ENCODE measurements at places on chromosomes 2 and 18.

GRCh38 chr2:43343573-43344304, 117.3 kb upstream of the ZFP36L2 start:
- no peak for DNase-seq

GRCh38 chr2:218400167-218400929, 680 bp downstream of the CTDSP1 start:
- DNase-seq = peak; percentile 55

- no peak for DNase-seq
Measured at GRCh38 chr2:48346124-48346536, 183.8 kb upstream of the STON1 start.

DNA sequence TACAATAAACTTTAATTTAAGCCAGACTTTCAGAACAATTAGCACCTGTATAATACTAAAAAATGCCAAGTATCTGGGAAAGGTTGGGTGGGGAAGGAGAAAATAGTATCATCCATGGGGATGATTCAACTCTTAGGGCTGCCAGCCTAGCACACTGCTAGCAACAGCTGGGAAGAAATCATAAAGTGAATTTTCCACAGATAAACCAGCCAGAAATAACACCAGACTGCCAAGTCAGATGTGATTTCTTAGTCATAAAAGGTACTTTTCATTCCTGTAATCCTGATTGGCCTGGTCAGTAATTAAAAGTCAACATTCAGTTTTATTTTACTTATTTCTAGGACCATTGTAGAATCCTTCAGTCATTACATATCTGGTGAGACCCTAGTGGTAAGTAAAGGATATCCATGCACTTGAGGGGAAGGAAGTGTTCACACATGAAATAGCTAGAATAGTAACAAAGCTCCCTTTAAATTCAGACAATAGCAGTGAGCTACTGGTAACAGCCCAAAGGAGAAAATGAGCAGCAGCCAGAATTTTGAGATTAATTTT, 59.4 kb downstream of the LIMS1 start:
- DNase-seq = no peak

GRCh38 chr18:73283032-73283431, 415.2 kb upstream of the NETO1 start:
- DNase-seq = no peak

- DNase-seq = no peak
Measured at GRCh38 chr18:22840606-22841144, 92.5 kb upstream of the RBBP8 start.

- DNase-seq = no peak
Measured at GRCh38 chr18:36576339-36576738, 252.5 kb downstream of the TPGS2 start.

- DNase-seq = no peak
Measured at GRCh38 chr2:168770796-168771195, 31.6 kb upstream of the NOSTRIN start.

DNA sequence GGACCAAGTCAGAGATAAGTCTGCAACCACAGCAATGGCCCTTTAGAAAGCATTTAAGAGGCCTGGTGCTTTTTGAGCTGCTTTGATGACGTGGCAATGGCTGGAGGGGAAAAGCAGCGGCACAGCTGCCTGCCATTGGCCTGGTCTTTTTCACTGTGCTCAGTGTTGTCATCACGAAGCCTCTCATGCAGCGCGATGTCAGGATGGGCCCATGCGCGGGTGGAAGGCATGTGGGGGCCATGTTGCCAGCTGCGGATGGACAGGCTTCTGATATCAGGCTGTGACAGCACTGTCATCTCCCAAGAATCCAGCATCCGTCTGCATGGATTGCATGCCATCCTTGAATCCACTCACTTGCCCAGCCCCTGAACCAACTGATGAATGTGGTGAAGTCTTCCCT, 204.5 kb downstream of the ACKR3 start:
- no peak for DNase-seq

GRCh38 chr2:213177679-213178078, 26.3 kb upstream of the IKZF2 start:
- DNase-seq = no peak

GRCh38 chr18:60755134-60755533, 382.6 kb upstream of the MC4R start:
- DNase-seq = no peak

DNA sequence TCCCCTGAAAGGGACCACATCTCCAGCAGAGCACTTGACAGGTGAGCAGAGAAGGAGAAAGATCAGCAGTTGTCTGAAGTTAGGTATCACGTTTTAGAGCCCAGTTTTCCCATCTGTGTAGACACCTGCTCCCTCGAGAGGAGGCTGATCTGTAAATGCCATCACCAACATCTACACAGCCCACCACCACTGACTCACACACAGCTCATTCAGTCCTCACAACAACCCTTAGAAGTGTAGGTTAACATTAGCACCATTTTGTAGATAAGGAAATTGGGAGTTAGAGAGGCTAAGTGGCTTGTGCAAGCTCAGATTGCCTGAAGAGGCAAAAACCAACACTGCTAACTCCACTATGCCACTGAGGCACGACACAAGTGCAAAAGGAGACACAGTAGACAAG, 37.2 kb upstream of the STAT1 start:
- no peak for DNase-seq

GRCh38 chr18:78687736-78688135, 291.9 kb upstream of the SALL3 start:
- DNase-seq = no peak

DNA sequence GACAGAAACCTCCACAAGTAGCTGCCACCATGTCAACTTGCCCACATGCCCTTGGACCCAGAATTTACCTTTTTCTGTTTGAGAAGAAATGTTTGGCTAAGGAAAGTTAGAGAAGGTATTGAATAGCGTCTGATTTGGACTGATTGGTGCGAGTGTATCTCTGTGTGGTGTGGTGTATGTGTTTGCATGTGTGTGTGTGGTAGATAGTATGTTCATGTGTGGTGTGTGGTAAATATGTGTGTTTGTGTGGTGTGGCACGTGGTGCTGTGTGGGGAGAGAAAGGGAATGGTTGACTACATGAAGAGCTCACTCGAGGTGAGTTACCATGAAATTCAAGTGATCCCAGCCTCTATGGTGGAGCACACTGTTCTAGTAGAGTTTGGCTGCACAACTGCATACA, 360.8 kb upstream of the SPHKAP start:
- no peak for DNase-seq

DNA sequence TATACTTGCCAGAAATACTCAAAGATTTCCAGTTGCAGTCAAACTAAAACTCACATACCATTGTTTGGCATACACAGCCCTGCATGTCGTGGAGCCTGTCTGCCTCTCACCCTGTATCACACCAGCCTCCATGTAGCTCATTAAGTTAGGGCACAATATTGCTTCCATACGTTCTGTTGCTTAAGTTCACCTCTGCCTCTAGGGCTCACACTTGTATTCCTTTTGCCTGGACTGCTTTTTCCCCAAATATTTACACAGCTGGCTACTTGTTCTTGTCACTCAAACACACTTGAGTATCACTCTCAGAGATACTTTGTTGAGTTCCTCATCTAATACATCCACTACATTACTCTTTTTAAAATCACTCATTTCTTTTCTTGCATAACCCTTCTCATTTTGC, 83.1 kb downstream of the PTH2R start:
- no peak for DNase-seq

DNA sequence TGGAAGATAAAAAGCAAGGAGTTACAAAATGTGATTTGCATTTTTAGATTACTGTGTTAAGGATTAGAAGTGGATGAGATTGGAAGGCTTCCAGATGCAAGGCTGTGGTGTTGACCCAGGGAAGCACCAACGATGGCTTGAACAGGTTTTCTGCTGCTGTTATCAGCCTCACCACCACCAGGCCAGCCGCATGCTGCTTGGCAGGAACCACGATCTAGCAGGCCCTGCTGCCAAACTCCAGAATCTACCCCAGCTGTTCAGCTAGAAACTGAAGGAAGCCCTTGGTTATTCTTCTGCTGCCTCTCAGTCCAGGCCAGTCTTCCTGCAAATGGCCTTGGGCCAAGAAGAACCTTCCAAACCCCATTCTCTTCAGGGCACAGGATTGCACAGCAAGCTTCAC, 133.9 kb downstream of the MTCL1 start:
- DNase-seq = no peak

GRCh38 chr2:177295484-177295883, 31.0 kb upstream of the NFE2L2 start:
- DNase-seq = no peak

DNA sequence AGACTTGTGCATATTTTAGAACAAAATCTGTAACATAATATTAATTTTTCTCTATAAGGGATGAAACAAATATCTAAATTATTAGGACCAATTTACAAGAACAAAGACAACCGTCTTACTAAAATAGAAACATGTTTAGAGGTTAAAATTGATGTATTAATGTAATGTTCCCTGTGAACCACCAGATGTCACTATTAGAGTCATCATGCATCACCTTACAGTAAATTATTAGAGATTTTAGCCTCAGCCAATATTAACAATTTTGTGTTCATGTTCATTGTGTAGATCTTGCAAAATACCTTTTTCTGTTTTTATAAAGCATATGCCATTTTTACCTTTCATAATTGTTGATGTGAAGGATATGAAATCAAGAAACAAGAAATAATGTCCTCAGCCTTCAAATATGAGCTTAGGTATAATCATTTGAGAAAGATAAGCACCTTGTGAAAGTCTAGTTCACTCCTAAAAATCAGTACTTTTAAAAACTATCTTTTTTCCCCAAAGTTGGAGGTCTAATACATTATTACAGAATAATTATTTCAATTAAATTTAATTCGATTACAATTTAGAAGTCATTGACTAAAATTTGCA, 344.3 kb upstream of the KCNH7 start:
- DNase-seq = no peak

- no peak for DNase-seq
Measured at GRCh38 chr2:119024152-119024551, 82.2 kb downstream of the MARCO start.

GRCh38 chr2:142973160-142973821, 95.8 kb downstream of the KYNU start:
- no peak for DNase-seq

All from CD4-positive, alpha-beta T cell treated with Interleukin-17A for 1 hour (primary cell).